T-helper 22 cell (primary cell): ENCODE measurements at places on chromosomes 3 and 15.

DNA sequence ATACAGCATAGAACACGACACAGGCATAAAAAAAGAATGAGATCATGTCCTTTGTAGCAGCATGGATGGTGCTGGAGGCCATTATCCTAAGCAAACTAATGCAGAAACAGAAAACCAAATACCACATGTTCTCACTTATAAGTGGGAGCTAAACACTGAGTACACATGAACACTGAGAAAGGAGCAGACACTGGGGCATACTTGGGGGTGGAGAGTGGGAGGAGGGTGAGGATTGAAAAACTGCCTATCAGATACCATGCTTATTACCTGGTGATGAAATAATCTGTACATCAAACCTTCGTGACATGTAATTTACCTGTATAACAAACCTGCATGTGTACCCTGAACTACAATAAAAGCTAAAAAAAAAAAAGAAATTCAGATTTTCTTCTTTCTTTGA is 100.4 kb downstream of the PPM1L start:
- no peak for DNase-seq

DNA sequence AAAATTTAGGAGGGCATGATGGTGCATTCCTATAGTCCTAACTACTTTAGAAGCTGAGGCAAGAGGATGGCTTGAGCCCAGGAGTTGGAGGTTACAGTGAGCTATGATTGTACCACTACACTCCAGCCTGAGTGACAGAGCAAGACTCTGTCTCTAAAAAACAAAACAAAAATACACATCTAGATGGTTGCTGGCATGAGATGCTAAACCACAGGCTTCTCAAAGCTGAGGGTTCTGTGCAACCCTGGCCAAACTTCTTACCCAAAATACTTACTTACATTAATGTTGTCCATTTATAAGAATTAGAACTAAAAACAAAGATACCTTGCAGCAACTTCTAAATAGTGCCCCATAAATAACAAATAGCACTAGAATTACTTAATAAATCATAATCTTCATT is 14.3 kb upstream of the ARHGEF3 start:
- DNase-seq = no peak

DNA sequence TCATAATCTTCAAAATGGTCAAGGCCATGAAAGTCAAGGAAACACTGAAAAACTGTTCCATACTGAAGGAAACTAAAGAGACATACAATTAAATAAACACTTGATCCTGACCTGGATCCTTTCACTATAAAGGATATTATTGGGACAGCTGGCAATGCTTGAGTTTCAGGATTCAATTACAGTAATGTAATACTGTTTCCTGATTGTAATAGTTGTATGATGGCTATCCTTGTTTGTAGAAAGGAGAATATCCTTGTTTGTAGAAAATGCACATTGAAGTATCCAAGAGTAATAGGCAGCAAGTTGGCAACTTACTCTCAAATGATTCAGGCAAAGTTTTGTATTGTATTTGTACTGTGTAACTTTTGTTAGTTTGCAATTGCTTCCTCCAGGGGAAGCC is 4.6 kb downstream of the CIDEC start:
- DNase-seq = no peak

DNA sequence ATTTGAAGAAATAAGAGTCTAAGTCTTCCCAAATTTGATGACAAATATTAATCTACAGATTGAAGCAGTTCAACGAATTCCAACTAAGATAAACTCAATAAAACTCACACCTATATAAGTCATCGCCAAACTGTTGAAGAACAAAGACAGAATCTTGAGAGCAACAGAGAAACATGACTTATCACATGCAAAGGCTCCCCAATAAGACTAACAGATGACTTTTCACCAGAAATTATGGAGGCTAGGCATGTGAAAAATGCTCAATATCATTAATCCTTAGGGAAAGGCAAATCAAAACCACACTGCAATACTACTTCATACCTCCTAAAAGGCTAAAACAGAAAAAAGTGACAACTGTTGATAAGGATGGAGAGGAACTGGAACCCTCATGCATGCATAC is 517.6 kb upstream of the SUCLG2 start:
- DNase-seq = no peak

- DNase-seq = no peak
These were observed 2.6 kb upstream of the SKOR1 start for GRCh38 chr15:67822537-67823313.

DNA sequence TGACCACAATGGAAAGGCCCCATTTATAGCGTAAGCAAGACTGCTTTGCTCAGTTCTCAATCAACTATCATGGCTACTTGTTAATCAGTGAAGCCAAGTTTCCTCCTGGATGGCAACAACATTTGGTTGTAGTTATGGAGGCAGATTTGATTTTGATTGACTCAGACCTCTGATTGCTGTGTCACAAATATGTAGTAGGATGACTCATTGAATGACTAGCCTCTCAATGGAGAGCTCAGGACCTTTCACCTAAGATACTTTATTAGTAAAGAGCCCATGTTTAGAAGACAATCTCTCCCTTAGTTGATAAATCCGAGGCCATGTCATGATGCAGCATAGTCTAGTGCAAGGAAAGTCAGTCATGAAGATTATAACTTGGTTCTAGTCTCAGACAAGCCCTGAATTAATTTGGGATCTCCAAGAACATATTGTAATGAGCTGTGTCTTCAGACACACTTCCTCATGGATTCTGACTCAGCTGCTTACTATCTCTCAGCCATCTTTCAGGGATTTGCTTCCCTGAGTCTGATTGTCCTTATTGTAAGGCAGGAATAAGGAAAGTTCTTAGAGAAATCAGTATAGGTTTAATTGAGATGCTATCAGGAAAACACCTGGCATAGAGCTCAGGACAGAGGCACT is 397.4 kb upstream of the TMCO5A start:
- DNase-seq = no peak
